Caki2 (cell line): ENCODE measurements at places on chromosomes 3 and 15. TPM values are rescaled to one million over a fixed set of nuclear protein-coding genes. Genes with fewer than 3 reads are reported as not detected.

ITIH1 gene
- not detected in 2 replicates for total RNA-seq

DNA sequence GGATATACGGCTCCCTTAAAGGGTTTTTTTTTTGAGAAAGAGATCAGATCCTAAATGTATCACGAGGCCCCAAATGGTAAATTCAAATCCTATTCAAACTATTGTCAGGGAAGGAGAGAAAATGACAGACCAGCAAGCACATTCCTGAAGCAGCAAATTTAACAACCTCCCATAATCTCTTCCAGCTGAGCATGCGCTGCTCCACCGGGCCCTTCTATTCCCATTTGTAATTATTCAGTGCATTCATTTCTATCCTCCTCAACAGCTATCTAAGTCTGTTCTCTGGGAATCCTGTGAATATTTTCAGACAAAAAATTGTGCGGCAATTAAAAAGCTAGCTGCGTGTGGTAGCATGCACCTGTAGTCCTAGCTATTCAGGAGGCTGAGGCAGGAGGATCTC lies 43.2 kb downstream of the MAGI1 start:
- no peak for DNase-seq

DNA sequence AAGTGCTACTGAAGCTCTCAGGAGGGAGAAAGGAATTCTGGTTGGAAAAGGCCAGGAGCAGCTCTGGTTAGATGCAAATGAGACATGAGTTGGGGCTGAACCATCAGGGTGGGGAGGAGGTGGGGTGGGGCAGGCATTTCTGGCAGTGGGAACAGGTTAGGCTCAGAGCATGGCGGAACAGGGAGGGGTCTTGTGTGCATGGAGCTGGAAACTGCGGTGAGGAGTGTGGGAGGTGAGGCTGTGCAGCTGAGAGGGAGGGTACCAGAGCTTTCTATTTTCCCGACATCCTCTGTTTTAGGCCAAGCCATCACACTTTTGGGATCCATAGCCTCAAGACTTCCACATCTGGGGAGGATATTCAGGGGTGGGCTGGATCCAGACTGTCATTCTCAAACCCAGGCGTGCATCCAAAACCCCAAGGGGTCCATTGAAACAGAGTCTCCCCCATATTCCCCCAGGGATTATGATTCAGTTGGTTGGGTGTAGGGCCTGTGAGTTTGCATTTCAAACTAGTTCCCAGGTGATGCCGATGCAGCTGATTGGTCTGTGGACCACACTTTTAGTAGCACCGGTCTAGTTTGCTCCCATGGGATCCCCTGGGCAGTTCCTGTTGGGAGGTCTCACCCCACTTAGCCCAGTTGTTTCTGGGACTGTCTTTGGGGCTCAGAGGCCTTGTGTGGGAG lies 100.9 kb upstream of the TLE3 start:
- no peak for DNase-seq

GRCh38 chr3:82641701-82642100 lies 880.3 kb upstream of the GBE1 start:
- DNase-seq: no peak

DNA sequence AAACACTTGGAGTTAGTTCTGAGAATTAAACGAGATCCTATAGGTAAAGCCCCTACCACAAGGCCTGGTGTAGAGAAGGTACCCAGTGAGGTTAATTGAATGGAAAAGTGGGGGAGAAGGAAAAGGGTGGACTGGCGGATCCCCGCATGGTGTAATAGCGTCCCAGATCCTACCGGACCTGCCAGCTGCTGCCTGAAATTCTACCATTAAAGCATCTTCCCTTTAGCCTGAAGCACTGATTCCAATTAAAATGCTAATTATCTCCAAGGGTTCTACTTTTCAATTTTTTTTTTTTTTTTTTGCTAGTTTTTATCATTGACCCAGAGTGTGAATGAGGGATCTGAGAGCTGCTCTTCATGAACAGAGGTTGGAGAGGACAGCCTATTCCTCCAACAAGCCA lies 237.9 kb downstream of the TLE3 start:
- no peak for DNase-seq

DISP2 gene
- under 0.01 TPM in 1 of 2 replicates, not detected in the other for total RNA-seq
